ENCODE measurements at places on chromosomes 4 and X. TPM values are rescaled to one million over a fixed set of nuclear protein-coding genes. Genes with fewer than 3 reads are reported as not detected.
A peak's percentile ranks its signal among the peaks of the same experiment; 100 is the strongest.

RTL5 gene
- total RNA-seq: 3.0 TPM

DNA sequence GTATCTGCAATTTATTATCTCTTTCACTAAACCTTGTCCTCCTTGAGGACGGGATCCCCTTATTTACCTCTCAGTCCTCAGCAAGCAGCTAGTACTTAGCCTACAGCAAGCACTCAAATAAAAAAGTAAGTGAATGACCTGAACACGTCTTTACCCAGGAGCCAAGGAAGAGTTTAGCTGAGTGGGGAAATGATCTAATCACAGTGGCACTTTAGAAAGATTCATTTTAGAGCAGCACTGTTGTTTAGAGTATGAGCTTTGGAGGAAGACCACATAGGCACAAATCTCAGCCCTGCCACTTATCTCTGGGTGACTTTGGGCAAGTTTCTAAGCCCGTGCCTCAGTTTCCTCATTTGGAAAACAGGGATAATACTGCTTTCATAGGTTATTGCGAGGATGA, 2.7 kb downstream of the FAM120C start:
- DNase-seq: no peak

- DNase-seq: no peak
These were observed 30.9 kb downstream of the REELD1 start for GRCh38 chr4:146245246-146245645.

DNA sequence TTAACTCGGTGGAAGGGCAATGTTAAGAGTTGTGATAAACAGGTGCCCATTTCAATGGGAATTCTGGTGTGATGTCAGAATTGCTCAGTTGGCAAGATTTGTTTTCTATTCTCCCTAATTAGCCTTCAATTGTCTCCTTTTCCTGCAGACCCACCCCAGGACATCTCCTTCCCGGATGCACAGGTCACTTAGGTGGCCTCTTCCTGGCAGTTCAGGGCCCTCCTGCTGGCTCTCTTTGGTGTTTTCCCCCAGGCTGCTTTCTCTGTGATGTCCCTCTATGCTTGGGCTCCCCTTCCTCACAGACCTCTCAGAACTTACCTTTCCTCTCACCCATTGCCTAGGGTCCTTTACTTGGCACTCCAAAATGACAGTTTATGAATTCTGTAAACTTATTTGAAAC, 126.3 kb downstream of the GPAT3 start:
- DNase-seq: no peak

- DNase-seq: no peak
These were observed 73.0 kb upstream of the WDFY3 start for GRCh38 chr4:85039526-85039925.

SLC6A14 gene
- 2.6 TPM for total RNA-seq

GRCh38 chrX:13985697-13986435, 43.8 kb downstream of the GEMIN8 start:
- DNase-seq: no peak

GRCh38 chr4:74531963-74532794, 87.2 kb downstream of the AREG start:
- no peak for DNase-seq

DNA sequence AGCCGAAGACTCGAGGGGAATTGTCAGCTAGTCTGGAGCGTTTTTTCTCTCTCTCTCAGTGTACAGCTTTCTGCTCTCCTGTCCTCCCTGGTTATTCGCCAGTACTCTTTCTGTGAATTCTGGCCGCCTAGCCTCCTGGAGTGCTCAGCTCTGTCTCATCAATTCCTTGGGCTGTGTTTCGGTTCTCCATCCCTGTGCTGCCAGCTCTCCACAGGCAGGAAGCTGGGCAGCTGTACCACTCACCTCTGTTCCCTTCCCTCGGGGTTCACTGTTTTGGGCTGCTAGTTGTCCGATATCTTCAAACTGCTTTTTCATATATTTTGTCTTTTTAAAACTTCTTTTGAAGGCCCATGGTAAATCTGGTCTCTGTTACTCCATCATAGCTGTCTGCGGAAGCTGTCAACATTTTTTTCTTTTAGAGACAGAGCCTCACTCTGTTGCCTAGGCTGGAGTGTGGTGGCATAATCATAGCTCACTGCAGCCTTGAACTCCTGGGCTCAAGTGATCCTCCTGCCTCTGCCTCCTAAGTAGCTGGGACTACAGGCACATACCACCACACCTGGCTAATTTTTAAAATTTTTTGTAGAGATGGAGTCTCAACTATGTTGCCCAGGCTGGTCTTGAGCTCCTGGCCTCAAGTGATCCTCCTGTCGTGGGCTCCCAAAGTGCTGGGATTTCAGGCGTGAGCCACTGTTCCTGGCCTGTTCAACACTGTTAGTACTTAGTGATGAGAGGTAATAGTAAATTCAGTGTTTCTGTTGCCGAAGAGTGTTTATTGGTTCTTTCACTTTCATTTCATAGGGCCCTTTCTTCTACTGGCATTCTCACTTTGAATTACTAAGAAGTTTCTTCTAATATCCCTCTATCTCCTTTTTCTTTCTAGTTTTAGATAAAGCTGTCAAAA, 18.6 kb downstream of the ZCCHC4 start:
- no peak for DNase-seq

GRCh38 chr4:2093265-2093664, 34.1 kb downstream of the NAT8L start:
- no peak for DNase-seq

TEC gene
- 3.6 TPM for total RNA-seq

DNA sequence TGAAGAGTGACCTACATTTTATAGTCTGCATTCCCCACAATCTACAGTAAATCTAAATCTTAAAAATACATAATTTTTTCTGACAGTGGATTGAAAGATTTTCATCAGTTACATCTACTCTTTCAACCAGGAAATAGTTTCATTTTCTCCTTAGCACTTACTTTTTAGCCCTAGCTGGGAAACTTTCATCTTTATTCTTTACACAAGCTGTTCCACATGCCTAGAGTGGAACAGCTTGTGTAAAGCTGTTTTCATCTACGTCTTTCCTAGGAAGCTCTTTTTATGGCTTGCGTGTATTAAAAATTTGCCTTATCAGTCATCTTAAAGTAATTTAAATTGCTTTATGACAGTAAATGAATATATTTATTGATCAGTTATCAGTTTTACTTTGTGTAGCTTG, 40.5 kb downstream of the RBPJ start:
- DNase-seq: no peak

DNA sequence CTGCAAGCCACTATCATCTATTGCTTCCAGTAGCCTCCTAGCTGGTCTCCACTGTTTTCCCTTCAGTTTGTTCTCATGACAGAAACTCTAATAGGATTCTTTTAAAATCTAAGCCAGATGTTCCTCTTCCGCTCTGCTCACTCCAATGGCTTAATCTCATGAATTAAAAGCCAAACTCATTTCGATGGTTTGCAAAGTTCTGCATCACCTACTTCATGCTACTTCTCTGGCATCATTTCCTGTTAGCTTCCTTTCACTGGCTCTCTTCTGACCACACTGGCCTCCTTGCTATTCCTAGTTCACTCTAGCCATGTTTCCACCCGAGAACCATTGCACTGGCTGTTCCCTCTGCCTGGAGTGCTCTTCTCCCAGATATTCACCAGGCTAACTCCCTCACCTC, 102.0 kb upstream of the LSM6 start:
- DNase-seq: no peak

DNA sequence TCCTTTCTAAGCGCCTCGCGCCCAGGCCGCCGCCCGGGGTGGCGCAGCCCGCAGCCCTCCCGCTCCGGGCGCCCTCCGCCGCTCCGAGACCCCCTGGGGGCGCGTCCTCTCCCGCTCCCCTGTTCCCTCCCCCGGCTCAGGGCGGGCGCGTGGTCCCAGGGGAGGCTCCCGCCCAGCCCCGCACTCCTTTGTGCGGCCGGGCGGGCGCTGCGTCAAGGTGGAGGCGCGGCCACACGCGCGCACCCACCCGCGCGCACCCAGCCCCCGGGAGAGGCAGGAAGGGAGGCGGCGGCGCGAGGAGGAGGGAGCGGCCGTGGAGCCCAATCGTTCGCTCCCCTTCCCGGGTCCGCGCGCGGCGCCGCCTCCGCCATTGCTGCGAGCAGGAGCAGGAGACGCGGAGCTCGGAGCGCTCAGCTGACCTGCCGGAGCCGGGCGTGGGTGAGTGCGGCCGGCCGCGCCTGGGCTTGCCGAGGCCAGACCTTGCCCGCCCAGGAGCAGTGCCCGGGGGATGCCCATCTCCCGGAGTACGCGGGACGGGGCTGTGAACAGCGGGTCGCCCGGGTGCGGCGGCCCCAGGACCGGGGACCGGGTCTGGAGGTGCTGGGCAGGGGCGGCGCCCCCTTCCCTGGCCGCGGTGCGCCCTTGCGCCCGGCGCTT, at the start of gene NSG1:
Gene NSG1, plus strand, starts transcription at position 367 of the 657 bp plus-strand sequence. CDS start 528 bp downstream, outside the sequence.
- no peak for DNase-seq

GRCh38 chr4:89056292-89056952, 563 bp downstream of the FAM13A start:
- DNase-seq: no peak

DNA sequence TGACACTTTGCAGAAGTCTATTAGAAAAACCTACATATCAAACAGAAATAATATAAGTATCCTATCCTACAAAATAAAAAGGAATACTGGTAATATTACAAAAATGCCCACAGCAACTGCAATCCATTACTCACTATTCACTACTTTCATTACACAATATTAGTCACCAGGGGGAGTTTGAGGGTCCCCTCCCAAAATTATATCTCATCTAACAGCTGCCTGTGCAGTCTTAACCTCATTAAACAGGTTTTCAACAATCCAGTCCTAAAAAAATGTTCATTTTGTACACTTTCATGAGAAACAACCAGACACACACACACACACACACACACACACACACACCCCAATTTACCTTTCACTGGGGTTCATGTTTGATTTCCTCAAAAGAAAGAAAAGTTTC, 2.9 kb downstream of the CLOCK start:
- no peak for DNase-seq

DNA sequence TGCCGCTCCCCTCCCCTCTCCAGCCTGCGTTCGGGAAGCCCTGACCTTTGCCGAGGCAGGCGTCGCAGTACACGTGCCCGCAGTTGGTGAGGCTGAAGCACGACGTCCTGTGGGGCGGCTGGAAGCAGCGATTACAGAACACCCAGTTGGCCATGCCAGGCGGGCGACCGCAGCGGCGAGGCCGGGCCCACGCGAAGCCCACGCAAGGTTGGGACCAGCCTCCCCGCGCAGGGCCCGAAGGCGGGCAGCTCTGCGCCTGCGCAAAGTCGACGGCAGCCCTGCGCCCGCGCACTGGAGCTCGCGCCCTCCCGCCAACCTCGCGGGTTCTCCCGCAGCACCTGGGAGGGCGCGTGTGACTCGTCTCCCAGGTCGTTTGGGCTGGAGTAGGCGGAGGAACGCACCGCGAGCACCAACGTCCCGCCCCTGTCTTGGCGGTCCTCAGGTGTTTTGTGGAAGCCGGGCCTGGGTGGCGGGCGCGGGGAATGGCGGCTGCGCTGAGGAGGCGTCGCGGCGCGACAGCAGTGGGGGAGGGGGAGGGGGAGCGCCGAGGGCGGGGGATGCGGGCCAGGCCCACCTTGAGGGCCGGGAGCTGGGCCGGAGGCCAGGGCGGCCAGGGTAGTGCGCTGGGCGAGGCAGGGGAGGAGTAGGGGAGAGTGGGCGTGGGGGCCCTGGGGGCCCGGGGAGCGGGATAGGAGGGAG, at the start of gene RNF212:
Gene RNF212, minus strand, starts transcription at position 254 of the 699 bp plus-strand sequence. Its CDS starts 100 bp downstream, at position 154.
- DNase-seq: peak; percentile 47

DNA sequence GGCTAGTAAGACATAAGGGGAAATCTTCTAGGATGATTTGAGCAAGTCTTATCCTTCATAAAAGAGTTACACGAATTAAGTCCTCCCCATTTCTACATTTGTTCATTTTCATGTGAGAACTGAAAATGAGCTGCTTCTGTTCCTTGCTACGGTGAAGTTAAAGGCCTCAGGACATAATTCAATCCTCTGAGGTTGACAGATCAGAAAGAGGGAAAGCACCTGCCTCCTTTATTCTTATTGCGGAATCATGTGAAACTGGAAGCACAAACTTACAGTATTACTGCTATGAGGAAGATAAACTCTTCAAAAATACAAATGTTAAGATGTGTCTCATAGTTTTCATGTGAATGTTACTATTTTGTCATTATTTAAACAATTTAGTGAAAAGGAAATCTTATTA, 395.3 kb downstream of the STPG2 start:
- no peak for DNase-seq

PNPLA4 gene
- 31.0 TPM for total RNA-seq

DNA sequence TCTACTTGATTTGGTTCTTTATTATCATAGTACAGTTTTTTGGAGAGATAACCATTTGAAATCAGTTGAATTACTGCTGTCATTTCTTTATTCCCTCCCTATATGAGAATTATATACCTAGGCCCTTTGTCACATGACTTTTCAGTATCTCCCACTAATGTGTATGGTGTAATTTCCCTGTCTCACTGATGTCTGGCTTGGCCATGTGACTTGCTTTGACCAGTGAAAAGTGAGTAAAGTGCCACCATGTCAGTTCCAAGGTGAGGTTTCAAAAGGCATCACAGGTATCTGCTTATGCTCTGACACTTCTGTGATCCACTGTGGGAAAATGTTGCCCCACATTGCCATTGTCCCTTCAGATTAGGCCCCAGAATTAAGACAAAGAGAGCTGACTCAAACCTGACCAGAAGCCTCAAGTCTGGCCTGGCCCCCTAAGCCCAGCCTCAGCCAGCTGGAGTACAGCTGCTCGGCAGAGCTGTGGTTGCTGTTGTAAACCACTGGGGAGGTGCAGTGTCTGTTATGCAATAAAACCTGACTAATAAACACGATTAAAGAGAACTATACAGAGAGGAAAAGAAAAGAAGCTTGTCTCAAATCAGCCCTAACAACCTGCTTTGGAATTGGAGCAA, 27.5 kb downstream of the SETD7 start:
- peak; percentile 36 for DNase-seq

- no peak for DNase-seq
These were observed 24.0 kb downstream of the TECRL start for GRCh38 chr4:64385220-64385619.

- no peak for DNase-seq
These were observed 454.7 kb downstream of the IL15 start for GRCh38 chr4:142091085-142091513.

- no peak for DNase-seq
These were observed 121.3 kb downstream of the EGF start for GRCh38 chr4:110034026-110034393.

ARAP2 gene
- total RNA-seq: 22.3 TPM

CRMP1 gene
- 1.2 TPM for total RNA-seq

DNA sequence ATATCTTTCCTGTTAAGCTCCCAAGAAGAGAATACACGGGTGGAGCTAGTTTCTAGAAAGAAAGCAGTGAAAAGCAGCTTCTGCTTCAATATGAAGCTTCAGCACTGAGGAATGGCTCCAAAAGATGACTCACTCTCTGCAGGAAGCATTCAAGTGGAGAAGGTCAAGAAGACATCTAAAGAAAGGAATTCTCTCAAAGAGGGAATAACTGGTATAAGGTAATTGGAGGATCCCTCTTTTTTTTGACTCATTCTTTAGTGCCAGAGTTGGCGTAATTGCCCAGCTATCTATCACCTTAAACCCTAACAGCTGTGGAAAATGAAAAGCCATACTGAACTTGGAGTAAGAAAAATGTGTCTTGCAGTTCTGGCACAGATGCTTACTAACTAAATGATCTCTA, 3.5 kb downstream of the EDA2R start:
- no peak for DNase-seq

GRCh38 chr4:47075262-47075661, 43.9 kb downstream of the GABRB1 start:
- no peak for DNase-seq
